ENCODE measurements at places on chromosomes 2 and 18. TPM values are rescaled to one million over a fixed set of nuclear protein-coding genes. Genes with fewer than 3 reads are reported as not detected.
A peak's percentile ranks its signal among the peaks of the same experiment; 100 is the strongest.

DNA sequence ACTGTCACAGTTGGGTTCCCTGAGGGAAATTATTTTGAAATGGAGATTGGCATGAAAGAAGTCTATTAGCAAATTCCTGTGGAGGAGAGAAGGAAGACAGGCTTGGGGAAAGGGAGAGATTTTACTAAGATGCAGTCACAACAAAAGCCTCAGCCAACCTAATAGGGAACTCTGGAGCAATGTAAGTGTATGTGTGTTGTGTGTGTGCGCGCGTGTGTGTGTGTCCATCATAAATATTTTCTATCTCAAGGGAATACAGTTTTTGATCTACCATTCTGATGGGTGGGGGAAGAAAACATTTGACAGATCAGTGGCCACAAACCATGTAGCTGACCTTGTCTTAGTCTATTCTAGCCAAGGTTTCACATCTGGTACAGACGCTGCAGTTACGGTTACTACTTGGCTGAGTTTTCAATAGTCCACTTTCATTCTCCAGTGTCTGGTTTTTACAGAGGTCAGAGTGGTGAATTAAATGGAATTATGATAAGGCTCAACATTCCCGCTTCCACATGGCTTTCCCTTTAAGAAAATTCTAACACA is 72.6 kb downstream of the MREG start:
- no peak for DNase-seq

DNA sequence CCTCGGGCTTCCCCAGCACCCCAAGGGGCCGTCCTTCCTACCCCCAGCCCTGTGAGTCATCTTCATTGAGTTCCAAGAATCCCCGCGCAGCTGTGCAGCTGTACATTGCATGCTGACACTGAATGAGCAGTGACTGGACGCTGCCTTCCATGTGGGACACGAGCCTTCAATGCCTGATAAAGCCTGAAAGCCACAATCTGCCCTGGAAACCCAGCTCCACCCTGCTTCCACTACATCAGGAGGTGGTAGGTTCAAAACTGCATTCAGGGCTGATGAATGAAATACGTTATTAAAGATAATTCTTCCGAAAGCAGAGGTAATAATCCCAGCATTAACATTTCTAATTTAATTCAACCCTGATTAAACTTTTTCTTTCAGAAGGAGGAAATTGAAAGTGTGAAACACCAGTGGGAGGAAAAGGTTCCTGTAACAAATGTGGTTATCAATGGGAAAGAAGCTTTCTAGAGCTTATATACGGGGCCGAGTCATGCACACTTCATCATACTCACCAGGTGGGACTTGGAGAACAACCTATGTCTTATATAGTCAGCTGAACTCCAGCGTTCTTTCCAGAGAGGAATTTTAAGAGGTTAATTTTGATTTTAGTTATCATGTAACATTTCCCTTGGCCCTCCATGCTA is 360.1 kb downstream of the LPIN1 start:
- DNase-seq: peak; percentile 82

GRCh38 chr18:13260197-13260934 is 41.8 kb downstream of the LDLRAD4 start:
- peak; percentile 25 for DNase-seq

- no peak for DNase-seq
Measured at GRCh38 chr18:39772155-39772919, 2182.7 kb upstream of the PIK3C3 start.

GRCh38 chr18:13309748-13310670 is 91.4 kb downstream of the LDLRAD4 start:
- DNase-seq: no peak

DNA sequence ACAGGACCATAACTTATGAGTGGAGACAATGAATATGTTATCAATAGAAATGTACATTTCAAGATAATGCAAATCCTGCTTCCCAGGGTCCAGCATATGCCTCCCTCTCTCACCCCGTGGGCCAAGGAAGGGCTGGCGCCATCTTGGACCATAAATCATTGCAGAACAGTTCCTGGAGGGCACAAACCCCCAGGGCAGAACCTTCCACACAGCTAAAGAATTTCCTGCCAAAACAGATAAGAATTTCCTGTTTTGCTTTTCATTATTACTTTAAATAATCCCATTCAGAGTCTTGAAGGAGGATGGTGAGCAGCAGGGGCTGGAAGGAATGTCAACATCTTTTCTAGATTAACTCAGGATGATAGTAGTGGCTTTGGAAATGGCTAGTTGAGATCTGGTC is 53.7 kb downstream of the EHD3 start:
- no peak for DNase-seq

DNA sequence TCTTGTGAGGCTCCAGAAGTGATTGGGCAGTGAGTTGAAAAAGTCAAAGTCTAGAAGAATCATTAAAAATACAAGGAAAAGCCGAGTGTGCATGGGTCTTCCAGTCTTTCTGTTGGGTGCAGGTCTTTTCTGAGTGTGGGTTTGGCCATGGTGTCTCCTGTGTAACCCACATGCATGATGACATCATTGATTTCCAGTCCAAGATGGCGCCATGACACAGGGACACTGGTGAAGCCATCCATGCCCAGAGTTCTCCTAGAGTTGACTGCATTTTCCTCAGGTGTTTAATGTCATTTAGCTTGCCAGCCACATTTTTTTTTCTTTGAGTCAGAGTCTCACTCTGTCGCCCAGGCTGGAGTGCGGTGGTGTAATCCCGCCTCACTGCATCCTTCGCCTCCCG is 35.9 kb downstream of the SH3BP4 start:
- DNase-seq: no peak

DNA sequence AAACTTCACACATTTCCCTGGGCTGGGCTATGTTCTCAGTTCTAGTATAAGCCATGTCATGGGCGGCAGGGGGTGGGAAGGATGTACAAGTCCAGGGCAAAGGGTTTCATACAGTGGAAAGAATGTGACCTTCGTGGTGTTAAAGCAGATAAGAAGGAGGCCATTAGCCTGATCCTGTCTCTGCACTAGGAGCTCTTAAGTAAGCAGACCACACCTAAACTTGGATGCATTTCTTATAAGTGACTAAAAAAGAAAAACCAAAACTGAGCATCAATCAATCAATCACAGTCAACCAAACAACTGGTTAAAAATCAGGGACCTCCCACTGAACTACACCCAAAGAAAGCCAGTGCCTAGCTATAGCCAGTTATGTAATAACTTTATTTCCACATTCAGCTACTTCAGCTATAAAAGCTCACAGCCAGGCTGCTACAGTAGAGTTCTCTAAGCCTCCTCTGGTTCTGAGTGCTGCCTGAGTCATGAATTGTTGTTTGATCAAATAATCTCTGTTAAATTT is 46.8 kb upstream of the RIOK3 start:
- no peak for DNase-seq

- DNase-seq: no peak
Measured at GRCh38 chr18:75003764-75004690, 204.9 kb downstream of the PTGR3 start.

GRCh38 chr2:120227111-120227991 is 4.2 kb upstream of the TMEM185B start:
- DNase-seq: peak; percentile 49

DNA sequence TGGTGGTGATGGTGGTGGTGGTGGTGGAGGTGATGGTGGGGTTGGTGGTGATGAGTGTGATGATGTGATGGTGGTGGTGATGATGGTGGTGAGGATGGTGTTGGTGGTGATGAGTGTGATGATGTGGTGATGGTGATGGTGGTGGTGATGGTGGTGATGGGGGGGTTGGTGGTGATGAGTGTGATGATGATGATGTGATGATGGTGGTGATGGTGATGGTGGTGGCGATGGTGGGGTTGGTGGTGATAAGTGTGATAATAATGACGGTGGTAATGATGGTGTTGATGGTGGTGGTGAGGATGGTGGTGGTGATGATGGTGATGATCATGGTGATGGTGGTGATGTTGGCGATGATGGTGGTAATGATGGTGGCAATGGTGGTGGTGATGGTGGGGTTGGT is 67.7 kb downstream of the RRM2 start:
- DNase-seq: no peak

DNA sequence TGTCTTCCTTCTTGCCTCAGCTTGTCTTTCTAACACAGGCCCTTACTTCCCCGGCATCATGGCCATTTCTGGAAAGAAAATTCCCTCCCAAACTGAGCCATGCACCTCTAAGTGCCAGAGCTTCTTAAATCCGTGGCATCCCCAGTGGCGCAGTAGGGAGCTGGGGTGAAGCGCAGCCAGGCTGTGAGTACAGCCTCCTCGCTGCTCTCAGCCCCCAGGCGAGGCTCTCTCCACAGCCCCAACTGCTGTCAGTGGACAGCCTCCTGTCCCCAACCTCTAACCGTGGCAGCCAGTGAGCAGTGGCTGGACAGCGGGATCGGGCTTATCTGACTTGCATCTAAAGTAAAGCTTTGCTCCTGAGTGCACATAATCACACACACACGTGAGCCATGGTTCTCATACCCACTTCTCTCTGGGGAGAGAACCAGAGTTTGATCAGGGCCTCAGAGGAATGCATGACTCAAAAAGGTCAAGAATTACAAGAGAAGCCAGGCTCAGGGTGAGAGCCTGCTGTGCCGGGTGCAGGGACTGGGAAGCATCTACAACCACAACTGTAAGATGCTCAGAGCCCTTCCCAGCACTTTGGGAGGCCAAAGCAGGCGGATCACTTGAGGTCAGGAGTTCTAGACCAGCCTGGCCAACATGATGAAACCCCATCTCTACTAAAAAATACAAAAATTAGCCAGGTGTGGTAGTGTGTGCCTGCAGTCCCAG is 50.7 kb downstream of the SFXN5 start:
- DNase-seq: no peak

- DNase-seq: no peak
Measured at GRCh38 chr2:111139637-111140317, 19.1 kb downstream of the BCL2L11 start.

GRCh38 chr2:10323535-10323934 is 20.8 kb downstream of the HPCAL1 start:
- no peak for DNase-seq

DNA sequence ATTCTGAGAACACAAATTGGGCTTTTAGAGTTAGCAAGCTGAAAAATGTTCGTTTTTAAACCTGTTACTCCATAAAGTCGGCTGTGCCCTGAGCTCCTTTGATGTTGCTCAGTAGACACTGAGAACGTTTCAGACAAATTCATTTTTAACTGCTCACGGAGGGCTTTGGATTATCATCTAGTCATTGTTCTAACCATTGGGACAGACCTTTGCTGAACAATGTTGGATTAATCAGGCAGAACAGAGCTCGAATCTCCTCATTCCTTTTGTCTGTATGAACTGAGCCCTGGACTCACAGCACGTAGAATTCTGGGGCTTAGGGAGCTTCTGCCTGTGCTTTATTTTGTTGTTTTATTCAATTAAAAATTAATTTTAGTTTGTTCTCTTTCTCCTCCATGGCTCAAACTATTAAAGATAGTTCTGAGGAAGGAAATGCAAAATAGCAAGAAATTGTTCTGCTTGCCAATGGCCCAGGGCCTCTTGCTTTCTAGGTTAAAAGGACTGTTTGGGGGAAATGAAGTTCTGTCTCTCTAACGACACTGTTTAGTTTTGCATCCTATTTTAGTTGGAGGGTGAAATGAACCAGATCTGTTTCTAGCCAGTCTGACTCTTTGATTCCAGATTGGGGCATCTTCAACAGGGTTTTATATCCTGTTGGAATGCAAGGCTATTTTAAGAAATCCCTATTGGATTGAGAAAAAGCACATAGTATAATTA is 114.7 kb upstream of the CXCR4 start:
- DNase-seq: no peak

GRCh38 chr2:113056521-113056920 is 2.5 kb upstream of the IL36RN start:
- DNase-seq: peak; percentile 10

DNA sequence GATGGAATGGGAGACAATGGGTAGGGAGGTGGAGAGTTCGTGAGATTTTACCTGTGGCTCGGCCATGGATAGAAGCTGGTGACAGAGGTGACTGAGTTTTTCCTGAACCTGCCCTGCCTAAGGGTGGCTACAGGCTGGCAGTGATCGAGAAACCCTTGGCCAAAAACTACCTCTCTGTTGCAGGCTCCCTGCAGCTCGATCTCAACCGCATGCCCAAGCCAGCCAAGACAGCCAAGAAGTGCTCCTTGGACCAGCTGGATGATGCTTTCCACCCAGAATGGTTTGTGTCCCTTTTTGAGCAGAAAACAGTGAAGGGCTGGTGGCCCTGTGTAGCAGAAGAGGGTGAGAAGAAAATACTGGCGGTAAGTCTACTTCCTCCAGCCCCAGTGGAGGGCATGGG is 225.5 kb downstream of the DYSF start:
- no peak for DNase-seq

DNA sequence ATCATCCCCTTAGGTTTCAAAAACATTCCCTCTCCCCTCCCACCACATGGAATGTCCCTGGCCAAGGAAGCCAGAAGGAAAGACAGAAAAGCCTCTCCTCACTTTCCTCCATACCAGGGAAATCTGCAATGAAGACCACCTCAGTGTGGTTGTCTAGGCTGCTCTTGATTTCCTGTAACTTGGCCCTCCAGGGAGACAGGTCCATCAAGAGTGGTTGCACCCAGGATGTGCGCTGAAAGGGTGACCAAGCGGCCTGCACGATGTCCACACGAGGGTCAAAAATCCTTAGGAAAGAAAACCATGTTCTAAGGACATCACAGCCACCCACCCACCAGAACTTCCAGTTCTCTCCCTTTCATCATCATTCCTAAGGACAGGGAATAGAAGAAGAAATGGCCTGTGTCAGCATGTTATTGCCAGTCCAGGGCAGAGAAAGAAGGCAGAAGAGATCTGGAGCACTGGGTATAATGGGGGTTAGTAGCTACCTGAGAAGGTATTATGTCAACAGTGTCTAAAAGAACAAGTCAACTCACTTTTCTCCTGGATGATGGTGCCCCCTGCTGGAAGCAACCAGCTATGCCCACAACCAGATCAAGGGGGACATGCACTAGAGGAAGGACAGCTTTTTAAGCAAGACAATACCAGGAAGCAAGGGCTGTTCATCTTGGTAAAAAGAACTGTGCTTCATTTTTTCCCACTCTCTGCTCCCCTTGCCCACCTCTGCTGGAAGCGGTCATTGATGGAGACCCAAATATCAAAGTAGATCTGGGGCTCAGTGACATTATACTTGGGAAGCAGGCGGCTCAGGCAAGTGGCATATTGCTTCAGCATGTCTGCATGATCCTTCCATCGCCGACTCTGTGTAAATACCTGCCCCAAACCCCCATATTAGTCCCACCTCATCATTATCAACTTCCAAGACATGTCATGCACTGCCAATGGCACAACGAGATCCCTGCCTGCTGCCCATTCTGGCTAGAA is 9.3 kb downstream of the GGCX start:
- DNase-seq: peak; percentile 95

- DNase-seq: no peak
Measured at GRCh38 chr18:8750954-8751415, 45.6 kb downstream of the MTCL1 start.

GRCh38 chr2:9791711-9792110 is 51.6 kb upstream of the TAF1B start:
- DNase-seq: no peak

- DNase-seq: no peak
Measured at GRCh38 chr2:229610872-229611271, 103.5 kb downstream of the DNER start.

- no peak for DNase-seq
Measured at GRCh38 chr2:230669386-230669950, 43.2 kb upstream of the CAB39 start.

- no peak for DNase-seq
Measured at GRCh38 chr2:178796079-178796677, 11.0 kb downstream of the TTN start.

GRCh38 chr2:102061962-102062795 is 70.4 kb downstream of the IL1R2 start:
- peak; percentile 60 for DNase-seq

MRPS5 gene
- total RNA-seq: 96.0 TPM

SKOR2 gene
- total RNA-seq: not detected

IL1B gene
- not detected for total RNA-seq

NAGK gene
- 33.2 TPM for total RNA-seq

CDCA7 gene
- 74.7 TPM for total RNA-seq

CPO gene
- total RNA-seq: not detected

TDRD15 gene
- not detected for total RNA-seq

Data from activated naive CD4-positive, alpha-beta T cell treated with anti-CD3 and anti-CD28 coated beads for 36 hours (primary cell).